NCI-H526 (cell line): ENCODE measurements at places on chromosomes 6 and 20.

DNA sequence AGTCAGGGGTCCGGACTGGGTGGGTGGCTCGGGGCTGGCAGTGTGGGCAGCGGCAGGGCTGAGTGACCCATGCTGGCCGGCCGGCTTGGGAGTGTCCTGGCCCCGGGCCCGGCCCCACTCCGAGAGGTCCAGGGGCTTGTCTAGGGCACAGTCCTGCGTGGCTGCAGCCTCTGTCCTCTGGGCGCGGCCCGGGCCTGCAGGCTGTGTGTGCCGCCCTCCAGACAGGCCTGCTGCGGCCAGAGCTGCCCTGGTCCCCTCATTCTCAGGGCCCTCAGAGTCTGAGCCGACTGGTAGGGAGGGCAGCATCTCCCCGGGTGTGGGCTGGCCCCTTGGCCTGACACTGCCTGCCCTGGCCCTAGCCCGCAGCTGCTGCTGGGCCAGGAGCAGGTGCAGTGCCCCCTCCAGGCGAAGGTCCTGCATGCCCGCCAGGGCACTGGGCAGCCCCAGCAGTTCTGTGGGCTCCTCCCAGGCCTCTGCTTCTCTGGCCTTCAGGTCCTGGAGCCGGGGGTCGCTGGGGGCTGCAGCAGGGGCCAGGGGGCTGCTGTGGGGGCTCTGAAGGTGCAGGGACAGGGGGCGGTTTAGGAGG lies 6.9 kb upstream of the CABLES2 start:
- DNase-seq, result no peak

- no peak for DNase-seq
Measured at GRCh38 chr6:28945349-28945748, 21.6 kb upstream of the TRIM27 start.

GRCh38 chr6:142300302-142300701 lies 1.5 kb upstream of the ADGRG6 start:
- DNase-seq, result no peak

GRCh38 chr6:44061375-44062104 lies 65.7 kb downstream of the MRPL14 start:
- DNase-seq, result no peak

DNA sequence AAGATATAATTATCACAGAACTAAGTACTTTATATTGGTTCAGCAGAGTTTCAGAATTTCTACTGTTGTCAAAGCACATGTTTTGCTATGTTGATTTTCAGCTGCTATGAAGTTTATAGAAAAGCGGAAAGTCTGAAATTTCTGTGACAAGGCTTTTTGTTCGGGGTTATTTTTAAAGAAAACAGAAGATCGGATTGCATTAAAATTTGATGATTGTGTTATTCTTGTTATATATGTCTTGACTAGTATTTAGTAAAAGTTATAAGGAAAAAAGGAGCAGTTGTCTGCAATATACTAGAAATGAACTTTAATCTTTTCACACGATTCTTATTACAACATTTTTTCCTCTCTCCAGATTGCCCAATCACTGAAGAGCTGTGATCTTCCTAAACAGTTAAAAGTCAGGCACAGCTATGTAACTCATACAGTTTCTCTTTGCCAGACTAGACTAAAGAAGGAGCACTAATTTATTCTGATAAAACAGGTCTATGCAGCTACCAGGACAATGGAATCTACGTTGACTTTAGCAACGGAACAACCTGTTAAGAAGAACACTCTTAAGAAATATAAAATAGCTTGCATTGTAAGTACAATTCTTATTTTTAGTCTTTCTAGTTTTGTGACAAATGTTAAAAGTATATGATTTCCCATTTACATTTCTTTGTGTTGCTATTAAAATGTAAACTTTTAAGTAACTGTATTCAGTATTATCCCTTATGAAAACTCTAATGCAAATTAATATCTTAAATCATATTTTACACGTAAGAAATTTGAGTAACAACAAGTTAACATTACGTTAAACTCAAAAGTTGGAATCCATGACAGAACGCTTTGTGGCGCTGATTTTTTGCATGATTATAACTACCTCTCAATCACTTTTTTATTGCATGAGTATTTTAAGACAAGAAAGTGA lies at the start of gene ENPP3:
TSS of gene ENPP3 (plus strand) at position 423 of the 913 bp plus-strand sequence. CDS start at position 506, 83 bp downstream.
- no peak for DNase-seq

- no peak for DNase-seq
Measured at GRCh38 chr6:141783585-141783984, 349.1 kb upstream of the GJE1 start.

DNA sequence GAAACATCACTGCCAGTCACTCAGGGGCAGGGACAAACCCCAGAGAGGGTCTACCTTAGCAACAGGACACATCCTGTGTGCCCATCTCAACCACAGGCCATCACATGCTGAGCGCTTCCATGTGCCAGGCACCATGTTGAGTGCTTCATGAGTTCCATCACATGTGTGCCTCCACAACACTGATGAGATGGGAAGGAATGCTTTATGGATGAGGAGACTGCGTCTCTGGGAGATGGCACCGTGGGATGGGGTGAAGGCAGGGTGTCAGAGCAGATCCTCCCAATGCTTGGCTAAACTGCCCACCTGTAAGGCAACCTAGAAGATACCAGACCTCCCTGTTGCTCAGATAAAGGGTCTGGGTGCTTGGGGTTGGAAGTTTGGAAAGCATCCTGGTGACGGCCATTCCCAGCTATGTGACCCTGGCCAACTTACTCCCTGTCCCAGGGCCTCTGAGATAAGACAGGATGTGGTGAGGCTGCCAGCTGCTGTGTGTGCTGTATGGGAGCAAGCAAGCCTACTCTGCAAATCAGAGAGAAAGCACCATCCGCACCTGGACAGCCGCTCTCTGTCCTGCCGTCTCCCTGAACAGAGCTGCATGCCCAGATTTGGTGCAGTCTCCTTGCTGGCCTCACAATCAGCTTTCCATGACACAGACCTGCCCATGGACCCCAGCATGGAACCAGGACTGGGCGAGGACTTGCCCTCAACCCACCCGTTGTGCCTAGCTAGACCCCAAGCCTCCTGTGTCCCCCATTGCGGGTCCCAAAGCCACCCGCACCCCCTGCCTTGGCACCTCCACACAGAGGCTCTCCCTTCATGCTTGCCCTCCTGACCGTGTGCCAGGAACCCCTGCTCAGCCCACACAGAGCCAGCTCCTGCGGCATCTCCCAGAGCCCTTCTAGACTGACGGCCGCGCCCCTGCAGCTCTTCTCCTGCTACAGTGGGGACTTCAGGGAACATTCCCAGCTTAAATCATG lies 143.7 kb downstream of the SYNDIG1 start:
- DNase-seq, result no peak

- DNase-seq, result peak; percentile 12
Measured at GRCh38 chr6:159929819-159930218, 39.0 kb downstream of the MAS1 start.

DNA sequence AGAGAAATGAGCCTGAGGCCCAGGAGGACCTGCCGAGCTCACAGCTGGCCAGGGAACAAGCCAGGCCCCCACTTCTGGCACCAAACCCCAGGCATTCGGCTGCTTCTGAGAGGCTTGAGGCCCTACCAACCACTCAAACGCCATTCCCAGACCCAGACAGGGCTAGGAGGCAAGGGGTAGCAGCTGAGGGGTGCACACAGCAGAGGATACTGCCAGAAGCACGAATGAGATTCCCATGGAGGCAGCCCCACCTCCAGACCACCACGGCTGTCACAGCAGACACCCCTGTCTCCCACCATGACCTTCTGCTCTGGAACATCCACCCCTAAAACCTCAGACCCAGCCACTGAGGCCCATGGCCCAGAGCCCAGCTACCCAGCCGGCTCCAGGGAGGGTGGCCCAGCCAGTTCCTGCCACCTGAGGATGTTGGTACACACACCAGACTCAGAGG lies 36.1 kb downstream of the NTSR1 start:
- DNase-seq, result no peak

GRCh38 chr20:41782730-41783406 lies 164.7 kb upstream of the CHD6 start:
- no peak for DNase-seq

- no peak for DNase-seq
Measured at GRCh38 chr6:144467172-144467762, 182.1 kb downstream of the UTRN start.

DNA sequence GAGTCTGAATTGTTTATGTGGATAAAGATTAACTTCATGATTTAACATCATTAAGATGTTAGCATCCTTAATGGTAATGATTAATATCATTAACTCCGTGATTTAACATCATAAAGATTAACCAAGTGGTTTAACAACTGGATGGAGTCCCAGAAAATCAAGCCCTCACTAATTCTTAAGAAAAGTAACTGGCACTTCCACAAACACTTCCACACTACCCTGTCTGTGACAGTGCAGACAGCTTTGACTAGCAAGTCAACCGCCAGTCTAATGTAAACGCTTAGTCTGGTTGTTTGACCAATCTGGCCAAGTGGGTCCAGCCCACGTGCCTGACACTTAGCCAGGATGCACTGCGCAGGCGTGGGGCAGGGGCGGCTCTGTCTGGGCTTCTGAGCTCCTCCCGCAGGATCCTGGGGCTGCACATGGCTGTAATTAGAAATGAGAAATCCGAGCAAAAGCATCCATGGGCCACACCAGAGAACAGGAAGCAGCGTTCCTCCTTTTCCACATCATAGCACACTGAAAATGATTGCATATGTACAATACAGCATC lies 424.2 kb downstream of the FOXA2 start:
- no peak for DNase-seq

DNA sequence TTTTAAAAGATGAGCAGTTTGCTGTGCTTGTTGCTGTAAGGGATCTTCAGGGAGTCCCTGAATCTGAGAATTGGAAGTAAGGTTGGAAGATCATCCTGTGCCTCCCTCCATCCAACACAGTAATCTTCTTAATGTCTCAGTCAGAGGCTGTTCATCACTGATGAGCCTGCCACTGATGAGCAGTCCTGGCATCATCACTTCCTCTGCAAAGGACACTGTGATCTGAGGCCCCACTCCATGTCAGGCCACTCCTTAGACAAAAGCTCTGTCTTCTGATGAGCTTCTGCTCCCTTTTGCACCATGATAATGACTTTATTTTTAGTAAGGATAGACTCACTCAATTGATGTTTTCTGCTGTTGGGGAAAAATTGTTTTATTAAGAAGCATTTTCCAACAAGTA lies 121.0 kb downstream of the UST start:
- no peak for DNase-seq

DNA sequence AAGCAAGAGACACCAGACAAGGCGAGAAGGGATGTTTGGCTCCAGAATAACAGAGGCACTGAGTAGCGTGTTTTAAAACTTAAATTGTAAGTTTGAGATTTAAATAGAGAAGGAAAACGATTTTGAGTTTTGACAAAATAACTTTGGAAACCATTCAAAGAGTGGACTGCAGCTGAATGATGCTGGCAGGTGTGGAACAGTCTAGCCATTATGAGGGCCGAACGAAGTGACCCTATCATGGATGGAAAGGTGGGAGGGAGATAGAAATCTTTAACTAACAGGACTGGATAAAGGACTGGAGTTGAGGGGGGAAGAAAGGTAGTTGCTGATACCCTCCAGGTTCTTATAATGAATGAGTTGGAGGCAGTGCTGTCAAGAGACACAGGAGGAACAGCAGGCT lies 248.4 kb downstream of the PACRG start:
- no peak for DNase-seq

DNA sequence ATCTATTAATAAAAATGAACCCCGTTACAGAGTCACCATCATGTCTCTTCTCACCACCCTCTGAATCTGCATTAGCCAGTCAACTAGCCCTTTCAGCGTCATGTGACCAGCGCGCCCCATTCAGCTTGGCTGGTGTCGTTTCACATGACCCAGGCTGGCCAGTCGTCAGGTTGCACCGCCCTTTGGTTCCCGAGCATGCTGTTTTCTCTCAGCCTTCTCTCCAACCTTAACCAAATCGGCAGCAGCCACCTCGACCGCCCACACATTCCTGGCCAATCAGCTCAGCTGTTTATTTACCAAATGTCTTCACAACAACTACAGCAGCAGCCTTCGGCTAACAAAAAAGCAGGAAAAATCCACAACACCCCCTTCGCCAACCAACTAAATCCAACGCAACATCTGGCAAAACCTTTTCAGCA lies 5.6 kb downstream of the SRSF3 start:
- DNase-seq, result peak; percentile 61

DNA sequence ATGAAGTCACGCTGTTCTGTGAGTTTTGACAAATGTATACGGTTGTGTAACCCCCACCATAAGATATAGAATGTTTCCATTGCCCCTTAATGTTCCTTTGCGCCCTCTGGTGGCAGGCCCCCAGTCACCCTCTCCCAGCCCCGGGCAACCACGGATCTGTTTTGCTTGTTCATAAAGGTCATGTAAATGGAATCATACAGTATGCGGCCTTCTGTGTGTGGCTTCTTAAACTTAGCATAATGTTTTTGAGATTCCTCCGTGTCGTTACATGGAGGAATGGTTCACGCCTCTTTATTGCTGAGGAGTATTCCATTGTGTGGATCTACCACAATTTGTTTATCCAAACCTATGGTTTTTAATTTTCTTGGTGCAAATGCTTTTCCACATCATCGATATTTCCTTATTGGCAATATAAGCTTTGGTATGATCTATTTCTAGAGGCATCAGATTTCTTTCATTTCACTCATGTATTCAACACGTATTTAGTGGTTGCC lies 28.4 kb downstream of the LYRM2 start:
- DNase-seq, result peak; percentile 66

GRCh38 chr6:125953502-125953875 lies 3.1 kb upstream of the HINT3 start:
- DNase-seq, result peak; percentile 75

DNA sequence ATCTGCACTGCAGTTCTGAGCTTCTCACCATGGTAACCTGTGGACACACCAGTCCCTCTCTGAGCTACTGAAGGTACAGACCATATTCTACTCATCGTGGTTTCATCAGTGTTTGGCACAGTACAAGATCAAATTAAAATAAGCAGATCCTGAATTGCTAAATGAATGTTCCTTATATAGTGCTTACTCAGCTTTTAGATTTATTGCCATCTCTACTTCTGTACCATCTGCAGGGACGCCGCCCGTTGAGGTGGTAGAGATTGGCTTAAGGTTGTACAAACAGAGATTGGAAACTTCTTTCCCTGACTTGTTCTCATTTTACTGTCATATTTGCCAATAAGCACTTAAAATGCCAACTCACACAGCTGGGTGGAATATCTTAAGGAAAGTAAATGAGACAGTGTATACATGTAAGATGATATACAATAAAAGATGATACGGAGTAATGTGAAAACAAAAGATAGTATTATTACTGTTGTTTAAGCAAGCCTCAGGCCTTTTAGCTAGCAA lies 223.4 kb upstream of the FOXQ1 start:
- no peak for DNase-seq

DNA sequence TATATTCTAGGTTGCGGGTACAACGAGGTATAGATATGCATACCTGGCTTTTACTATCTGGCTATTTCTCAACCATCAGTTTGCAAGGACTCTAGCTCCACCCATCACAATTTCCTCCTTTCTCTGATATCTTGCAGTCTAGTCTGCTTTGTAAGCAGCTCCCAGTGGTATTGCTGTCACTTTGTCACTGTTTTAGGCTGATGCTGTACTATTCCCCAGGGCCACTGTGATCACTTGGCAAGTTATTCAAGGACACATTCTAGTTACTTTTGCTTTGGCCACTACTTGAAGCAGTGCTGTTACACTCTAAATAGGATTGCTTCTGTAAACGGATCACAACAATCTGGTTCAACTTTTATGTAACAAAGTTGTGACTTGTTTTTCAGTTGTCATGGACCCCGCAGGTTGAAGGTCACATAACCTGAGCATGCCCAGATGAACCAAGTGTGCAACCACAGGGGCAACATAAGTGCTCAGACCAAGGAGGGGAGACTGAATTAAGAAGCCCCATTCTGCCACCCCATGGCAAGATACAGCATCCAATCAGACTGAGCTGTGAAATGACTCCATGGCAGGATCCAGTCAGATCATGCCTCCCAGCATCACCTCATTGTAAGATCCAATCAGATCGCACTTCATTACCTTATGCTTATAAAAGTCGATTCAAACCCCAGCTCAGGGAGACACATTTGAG lies 588.4 kb upstream of the CITED2 start:
- no peak for DNase-seq
